ENCODE measurements at places on chromosomes 6 and 20.

DNA sequence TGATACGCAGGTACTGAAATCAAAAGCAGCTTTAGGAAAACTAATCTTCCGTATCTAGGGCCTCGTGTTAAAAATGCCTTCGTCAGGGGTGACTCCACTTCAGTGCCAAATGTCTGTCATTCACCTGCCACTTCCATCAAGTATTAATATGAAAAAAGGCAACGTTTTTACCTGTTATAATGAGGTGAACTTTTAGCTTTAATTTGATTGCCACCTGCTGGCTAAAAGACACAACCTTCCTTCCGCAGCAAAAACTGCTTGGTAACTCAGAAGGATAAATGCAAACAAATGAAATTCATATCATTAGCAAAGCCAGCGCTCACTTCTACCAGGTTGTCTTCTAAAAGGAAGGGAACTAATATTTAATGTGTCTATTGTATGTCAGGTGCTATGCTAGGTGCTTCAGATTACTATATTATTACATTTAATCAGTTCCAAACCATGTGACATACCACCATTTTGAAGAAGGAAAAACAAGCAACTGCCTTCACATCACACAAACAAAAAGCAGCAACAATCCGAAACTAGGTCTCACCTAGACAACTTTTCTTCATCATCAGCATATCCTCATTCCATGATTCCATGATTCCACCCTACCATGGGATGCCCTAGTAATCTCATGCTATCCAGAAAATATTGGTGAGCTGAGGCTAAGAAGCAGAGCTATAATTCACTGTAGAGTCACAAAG, 20.6 kb upstream of the ARHGAP18 start:
- no peak for DNase-seq

GRCh38 chr6:156982168-156982567, 205.0 kb downstream of the ARID1B start:
- DNase-seq, result no peak

GRCh38 chr6:31031095-31031494, 20.8 kb downstream of the MUC22 start:
- no peak for DNase-seq

GRCh38 chr6:93423542-93423941, 4.2 kb upstream of the EPHA7 start:
- DNase-seq, result no peak

DNA sequence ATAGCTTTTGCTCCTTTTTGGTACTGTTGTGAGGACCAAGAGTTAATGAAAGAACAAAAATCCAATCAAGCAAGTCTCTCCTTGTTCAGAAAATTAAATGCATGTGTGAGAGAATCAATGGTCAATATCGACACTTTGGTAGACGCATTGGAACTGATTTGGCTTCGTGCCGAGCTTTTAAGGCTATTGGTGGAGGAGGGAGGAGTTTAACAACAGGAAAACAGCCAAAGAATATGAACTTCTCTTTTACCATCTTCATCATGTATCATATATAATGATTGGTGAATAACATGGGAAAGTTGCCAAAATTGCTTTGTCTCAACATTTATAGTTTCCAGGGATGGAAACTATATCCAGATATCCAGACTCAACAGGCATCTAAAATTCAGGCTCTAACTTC, 266.5 kb upstream of the CITED2 start:
- no peak for DNase-seq

GRCh38 chr20:58072695-58073671, 155.5 kb downstream of the ANKRD60 start:
- DNase-seq, result no peak

- no peak for DNase-seq
Observed at GRCh38 chr20:63083831-63084562, 77.2 kb upstream of the BHLHE23 start.

GRCh38 chr20:9241232-9241692, 172.4 kb downstream of the PLCB4 start:
- DNase-seq, result no peak

DNA sequence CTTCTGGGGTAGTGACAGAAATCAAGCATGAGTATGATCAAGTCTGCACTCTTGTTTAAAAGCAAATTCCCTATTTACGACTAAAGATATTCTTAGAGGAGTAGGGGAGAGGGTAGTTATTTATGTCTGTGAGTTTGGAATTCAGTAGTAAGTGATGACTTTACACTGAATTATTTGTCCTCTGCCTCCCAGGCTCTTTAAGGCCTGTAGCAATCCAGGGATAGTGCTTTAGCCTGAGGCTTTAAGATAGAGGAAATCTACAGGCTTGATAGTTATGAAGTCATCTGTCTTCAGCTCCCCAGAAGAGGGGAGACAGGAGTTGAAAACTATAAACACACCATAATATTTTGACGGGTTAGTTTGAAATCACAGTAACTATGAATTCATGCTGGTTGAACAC, 664.5 kb downstream of the EPM2A start:
- DNase-seq, result no peak

DNA sequence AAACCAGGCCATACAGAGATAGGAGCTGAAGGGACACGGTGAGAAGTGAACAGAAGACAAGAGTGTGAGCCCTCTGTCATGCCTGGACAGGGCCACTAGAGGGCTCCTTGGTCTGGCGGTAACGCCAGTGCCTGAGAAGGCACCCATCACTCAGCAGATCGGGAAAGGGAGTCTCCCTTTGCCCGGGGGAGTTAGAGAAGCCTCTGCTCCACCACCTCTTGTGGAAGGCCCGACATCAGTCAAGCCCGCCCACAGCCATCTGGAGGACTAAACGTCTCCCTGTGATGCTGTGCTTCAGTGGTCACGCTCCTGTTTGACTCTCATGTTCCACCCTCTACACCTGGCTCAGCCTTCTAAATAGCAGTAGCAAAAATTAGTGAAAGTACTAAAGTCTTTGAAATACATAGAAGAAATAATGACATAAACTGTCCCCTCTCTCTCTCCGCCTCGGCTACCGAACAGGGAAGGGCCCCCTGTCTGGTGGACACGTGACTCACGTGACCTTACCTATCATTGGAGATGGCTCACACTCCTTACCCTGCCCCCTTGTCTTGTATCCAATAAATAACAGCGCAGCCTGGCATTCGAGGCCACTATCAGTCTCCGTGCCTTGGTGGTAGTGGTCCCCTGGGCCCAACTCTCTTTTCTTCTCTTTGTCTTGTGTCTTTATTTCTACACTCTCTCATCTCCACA, 66.7 kb downstream of the RPP21 start:
- peak; percentile 50 for DNase-seq

DNA sequence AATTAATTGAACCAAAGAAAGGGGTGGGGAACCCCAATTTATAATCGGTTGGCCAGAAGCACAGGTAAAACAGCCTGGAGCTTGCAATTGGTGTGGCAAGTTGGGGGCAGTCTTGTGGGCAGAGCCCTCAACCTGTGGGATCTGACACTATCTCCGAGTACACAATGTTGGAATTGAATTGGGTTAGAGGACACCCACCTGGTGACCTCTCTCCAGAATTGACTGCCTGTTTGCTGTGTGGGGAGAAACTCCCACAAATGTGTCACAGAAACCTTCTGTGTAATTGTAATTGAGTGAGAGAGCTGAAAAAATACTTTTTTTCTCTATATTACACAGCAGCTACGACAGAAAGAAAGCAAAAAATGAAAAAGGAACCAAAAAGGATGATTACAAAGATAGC, 53.0 kb upstream of the FAM83C start:
- no peak for DNase-seq

GRCh38 chr20:44586289-44586911, 4.0 kb downstream of the PKIG start:
- DNase-seq, result no peak

DNA sequence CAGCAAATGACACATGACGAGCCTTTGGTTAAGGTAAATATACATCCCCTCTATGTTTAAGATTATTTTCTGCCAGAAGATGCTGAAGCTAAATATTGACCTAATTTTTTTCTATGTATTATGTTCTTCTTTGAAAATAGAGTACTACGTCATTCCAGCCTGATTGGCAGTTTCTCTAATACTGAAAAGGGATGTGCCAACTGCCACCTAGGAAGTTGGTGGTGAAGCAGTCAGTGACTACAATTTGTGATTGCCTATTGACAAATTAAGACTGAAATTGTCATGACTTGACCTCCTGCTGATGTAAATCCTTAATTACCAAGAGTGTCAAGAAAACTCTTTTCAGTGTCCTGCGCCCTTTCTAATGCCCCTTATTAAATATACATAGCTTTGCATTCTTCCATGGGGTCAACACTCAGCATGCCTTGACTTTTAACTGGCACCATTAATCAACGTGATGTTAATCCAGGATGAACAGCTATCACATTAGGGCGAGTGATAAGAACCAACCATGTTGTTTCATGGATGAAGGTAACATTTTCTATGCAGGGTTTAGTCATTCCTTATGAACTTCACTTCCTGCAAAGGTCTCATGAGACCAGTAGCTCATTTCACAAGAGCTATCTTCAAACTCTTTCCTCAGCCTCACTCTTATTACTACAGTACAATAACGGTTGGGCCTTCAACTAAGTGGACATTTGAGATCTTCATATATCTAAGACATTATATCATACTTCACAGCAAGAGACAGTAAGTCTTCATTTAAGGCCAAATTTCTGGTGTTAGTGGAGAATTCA, 22.5 kb upstream of the SGK1 start:
- no peak for DNase-seq

DNA sequence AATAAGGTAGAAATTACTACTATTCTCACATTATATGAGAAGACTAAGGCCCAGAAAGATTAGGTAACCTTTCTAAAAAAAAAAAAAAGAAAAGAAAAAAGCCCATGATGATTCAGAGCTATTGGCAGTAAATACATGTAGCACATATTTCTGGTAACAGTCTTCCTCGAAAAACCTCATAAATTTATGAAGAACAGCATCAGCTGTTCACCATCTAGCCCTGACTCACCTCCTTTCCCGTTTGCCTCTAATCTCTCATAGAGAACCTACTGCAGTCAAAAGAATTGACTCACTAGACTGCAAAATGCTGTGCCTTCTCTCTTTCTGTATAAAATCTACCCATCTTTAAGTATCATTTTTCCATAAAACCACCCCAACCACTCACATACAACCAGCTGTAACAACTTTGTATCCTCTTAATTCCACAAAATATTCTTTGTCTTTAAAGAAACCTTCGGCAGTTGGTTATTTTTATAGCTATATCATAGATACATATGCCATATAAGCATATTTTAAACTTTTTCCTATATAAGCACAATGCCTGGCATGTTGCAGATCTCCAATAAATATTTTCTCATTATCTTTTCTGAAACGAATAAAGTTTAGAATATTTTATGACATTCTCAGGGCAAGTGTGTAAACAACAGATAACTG, 152.7 kb upstream of the ENPP5 start:
- DNase-seq, result no peak

DNA sequence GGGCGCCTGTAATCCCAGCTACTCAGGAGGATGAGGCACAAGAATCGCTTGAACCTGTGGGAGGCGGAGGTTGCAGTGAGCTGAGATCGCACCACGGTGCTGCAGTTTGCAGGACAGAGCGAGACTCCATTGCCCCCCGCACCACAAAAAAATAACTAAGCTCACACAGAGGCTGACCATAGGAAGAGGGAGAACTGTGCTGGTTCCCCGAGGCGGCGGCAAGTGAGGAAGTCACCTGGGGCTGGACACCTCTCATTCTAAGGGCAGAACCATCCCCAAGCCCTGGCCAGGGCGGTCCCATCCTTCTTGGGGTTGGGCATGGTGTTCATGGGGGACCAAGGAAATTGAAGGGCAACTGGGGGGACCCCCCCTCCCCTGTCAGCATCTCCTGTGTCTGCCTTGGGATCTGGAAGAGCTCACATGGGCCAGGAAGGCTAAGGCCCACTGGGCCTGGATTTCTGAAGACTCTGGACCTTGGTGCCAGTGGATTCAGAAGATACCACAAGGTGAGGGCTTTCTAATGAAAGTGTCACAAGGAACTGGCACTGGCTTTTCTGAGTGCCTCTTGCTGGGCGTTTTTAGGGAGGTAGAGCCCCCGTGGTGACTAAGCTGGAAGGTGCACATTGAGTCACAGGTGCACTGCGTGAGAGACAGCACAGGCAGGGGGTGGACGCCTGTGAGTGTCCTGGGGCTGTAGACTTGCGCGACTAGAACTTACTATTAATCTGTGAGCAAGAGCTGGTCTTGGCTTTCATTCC, 11.5 kb downstream of the IRF4 start:
- DNase-seq, result peak; percentile 69

DNA sequence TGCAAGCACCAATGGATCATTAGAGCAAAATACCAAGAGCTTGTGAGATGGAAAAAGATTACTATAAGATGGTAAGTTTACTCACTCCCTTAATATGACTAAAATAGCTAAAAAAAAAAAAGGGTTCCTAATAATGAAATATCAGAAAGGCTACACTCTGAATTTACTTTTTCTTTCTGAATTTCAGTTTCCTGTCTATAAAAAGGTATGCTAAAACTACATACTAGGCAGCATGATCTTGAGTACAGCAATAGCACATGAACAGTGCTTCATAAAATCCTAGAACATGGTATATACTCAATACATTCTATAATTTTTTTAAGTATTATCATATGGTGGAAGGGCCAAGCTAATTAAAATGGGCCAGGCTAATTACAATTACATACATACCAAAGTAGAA, 24.0 kb upstream of the FAM135A start:
- no peak for DNase-seq

- no peak for DNase-seq
Observed at GRCh38 chr6:51854876-51855275, 232.5 kb downstream of the PKHD1 start.

- DNase-seq, result no peak
Observed at GRCh38 chr6:152636021-152636608, 1.0 kb downstream of the SYNE1 start.

GRCh38 chr6:46473881-46474280, 17.4 kb downstream of the RCAN2 start:
- DNase-seq, result no peak

DNA sequence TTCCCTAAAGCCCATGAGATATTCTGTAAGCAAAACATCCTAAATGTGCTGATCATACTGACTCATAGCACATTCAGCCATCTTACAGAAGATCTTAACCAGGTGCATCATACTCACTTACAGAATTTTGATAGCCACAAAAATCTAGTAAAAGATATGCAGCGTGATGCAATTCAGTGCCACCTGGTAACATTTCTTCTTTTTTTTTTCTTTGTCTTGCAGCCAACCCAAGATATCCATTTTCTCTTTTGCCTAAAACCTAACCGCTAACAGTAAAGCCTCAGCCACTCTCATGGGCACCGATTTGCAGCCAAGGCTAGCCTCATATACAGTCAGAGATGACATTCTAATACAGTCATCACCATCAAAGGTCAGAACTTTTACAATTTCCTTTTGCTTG, 293.3 kb downstream of the HACE1 start:
- no peak for DNase-seq
